ENCODE measurements at places on chromosomes 1 and 21.

DNA sequence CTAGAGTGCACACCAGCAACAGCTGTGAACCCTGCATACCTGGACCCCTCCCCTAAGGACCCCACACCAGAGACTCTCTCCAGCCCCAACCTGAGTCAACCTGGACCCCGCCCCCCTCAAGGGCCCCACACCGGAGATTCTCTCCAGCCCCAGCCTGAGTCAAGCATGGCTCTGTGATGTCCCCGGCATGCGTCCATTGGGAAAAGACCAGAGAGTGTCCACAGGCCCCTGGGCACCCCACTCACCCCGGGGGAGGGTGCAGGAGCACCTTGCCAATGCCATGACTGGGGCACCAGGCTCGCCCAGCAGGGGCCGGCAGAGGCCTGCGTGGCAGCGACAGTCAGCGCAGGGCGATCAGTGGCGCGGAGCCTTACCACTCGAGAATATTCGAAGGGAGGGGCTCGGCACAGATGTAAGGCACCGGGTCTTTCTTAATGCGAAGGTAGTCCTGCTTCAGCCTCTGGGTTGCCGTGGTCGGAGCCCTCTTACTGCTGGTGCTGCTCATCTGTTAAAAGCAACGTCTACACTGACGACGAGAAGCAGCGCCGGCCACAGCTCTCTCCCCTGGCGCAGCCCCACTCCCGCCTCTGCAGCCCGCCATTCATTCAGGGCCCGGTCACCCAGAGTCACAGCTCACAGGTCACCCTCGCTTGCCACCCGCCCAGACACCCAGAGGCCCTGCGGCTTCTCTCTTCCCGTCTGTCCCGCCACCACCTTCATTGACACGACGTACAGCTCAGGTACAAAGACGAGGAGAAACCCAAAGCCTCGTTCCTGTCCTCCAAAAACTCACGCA, 6.0 kb downstream of the UBE2J2 start:
- no peak overlapping the region for H3K4me3 ChIP-seq
- H3K4me1 ChIP-seq = peaks cover 18% of the 10 kb centered on the region
- H3K27ac ChIP-seq = no peak overlapping the region
- DNase-seq = no peak
- no peaks in the 10 kb centered on the region for H3K27me3 ChIP-seq
- H3K36me3 ChIP-seq = peaks cover 26% of the 10 kb centered on the region

DNA sequence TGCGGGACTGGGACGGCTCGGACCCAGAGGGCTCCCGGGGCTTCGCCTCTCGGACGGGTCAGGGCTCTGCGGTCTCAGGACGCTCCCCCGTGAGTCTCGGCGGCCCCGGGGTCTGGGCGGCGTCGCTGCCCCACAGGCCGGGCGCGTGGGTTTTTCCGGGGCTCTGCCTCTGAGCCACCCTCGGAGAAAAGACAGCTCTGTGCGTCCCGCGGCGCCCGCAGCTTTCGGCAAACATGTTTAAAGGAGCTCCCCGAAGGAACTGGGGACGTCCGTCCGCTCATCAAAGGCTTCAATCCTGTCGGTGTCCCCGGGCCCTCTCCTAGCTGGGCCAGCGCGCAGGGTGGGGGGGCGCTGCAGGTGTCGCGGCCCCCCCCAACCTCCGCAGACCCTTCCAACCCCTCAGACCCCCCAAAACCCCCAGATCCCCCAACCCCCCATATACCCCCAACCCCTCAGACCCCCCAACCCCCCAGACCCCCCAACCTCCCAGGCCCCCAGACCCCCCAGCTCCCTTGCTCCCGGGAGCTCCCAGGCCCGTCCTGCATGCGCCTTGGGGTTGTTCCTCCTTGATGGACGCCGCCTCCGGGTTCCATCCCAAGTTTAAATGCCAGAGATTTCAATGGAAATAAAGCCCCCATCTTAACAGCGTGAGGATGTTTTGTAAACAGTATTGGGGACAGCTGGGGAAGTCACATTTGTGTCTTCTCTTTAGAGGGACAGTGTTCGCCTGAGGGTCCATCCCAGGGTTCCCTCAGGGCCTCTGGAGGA, 996 bp upstream of the C1orf159 start:
- H3K4me1 ChIP-seq = peaks cover 15% of the 10 kb centered on the region
- DNase-seq = no peak
- peak overlapping the region; percentile 50 for H3K4me3 ChIP-seq
- H3K36me3 ChIP-seq = peaks cover 17% of the 10 kb centered on the region
- H3K27me3 ChIP-seq = peaks cover 29% of the 10 kb centered on the region

GRCh38 chr1:54569339-54569738, 21.3 kb downstream of the ACOT11 start:
- H3K4me3 ChIP-seq = no peak overlapping the region
- DNase-seq = no peak

DNA sequence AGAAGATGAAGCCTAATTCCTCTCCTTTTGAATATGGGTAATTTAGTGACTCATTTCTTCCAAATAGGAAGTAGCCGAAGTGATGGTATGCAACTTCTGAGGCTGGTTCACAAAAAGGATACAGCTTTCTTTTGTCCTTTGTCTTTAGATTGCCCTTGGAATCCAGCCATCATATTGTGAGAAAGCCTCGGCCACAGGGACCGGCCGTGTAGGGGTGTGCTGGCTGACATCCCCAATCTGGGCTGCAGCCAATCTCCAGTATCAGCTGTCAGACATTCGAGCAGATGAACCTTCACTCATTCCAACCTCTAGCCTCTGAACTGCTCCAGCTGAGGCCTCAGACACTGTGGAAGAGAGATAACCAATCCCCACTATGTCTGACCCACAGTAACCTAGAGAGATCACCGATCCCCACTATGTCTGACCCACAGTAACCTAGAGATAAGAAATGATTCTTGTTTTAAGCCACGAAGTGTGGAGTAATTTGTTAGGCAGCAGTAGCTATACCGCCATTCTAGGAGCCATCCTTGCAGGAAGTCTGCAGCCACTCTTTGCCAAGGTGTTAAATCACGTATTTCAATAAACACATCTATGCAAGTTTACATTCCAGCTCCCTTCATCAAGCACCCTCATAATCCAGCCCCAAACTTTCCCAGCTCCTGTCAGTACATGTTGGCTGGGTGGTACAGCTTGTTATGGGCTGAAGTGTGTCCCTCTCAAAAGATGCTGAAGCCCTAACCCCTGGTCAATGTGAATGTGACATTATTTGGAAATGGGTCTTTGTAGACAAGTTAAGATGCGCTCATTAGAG, 2.9 kb upstream of the DIP2A start:
- H3K4me3 ChIP-seq = 0 out of 2 replicates have a peak overlapping the region, but pooled peaks have one; percentile 93
- no peak overlapping the region for H3K27ac ChIP-seq
- peaks cover 18% of the 10 kb centered on the region for H3K4me1 ChIP-seq
- peaks cover 27% of the 10 kb centered on the region for H3K36me3 ChIP-seq

GRCh38 chr1:17276568-17276967, 27.7 kb downstream of the PADI3 start:
- DNase-seq = no peak
- H3K4me3 ChIP-seq = no peak overlapping the region
- H3K36me3 ChIP-seq = no peaks in the 10 kb centered on the region
- H3K27me3 ChIP-seq = no peaks in the 10 kb centered on the region
- no peaks in the 10 kb centered on the region for H3K4me1 ChIP-seq

Measured in WTC11 (cell line).